HCT116 (cell line): ENCODE measurements at places on chromosomes 7 and 10.
A peak's percentile ranks its signal among the peaks of the same experiment; 100 is the strongest.

DNA sequence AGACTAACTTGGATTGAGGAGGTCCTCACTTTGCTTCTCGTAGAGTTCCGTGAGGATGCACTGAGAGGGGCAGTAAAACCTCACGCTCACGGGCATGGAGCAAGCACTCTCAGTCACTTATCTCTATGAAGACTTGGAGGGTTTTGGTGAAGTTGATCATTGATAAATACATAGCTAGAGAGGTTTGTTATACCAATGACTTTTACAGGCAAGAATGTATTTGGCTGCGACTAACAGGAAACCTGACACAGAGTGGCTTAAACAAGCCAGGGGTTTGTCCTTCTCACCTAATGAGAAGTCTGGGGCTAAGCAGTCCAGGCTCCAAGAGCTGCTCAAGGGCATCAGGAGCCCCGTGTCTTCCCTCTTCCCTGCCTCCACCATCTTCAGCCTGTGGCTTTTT, 6.1 kb downstream of the BICC1 start:
- DNase-seq, result no peak

DNA sequence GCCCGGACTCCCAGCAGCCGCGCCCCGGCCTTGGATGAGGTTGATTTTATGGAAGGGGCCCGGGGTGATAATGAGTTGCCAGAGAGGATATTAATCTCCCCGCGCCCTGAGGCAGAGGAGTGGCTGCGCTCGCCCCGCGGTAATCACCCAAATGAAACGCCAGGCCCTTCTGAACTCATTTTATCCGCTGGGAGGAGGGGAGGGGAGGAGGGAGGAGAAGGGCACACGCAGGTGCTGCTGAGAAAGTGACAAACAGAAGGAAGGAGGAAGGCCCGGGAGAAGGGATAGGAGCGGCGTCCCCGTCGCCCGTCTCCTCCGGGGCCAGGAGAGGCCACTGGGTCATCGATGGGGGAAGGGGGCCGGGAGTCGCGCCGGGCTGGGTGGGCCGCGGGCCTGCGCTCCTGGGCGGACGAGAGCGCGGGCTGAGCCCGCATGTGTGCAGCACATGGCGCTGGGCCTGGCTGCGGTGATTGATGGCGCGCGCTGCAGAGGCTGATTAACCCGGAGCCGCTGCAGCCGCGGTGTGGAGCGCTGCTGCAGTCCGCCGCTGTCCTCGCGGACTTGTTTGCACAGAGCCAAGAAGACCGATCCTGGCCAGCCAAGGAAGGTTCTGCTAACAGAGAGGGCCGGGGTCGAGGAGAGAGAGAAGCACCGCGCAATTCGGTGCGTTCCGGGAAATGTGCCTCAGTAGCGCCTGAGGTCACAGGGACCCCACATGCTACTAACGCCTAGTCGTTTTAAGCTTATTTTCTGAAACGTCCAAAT, 6.5 kb downstream of the MNX1 start:
- DNase-seq, result no peak

- no peak for DNase-seq
These were observed 5.6 kb downstream of the C10orf105 start for GRCh38 chr10:71714031-71714410.

GRCh38 chr7:107958764-107959526, 44.0 kb downstream of the LAMB1 start:
- DNase-seq, result no peak

GRCh38 chr10:62501547-62501946, 127.4 kb downstream of the ZNF365 start:
- DNase-seq, result no peak

GRCh38 chr10:103687172-103687571, 168.2 kb downstream of the SH3PXD2A start:
- DNase-seq, result no peak

DNA sequence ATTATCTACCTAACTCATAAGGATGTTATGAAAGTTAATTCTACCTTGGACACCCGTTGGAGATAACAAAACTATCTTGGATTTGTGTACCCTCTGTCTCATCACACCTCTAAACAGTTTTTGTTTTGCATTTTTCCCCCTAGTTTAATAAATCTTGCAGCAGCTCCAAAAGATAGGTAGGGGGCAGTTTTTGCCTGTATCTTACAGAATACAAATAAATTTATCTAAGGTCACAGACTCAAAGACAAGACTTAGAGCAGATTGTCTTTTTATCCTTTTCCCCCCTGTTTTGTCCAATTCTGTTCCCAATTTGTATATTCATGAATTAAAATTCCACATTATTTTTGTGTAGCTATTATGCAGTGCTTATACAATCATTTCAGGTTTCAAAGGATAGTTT, 5.0 kb upstream of the SORCS1 start:
- no peak for DNase-seq

- DNase-seq, result no peak
These were observed 248.5 kb downstream of the BUB3 start for GRCh38 chr10:123402656-123403055.

DNA sequence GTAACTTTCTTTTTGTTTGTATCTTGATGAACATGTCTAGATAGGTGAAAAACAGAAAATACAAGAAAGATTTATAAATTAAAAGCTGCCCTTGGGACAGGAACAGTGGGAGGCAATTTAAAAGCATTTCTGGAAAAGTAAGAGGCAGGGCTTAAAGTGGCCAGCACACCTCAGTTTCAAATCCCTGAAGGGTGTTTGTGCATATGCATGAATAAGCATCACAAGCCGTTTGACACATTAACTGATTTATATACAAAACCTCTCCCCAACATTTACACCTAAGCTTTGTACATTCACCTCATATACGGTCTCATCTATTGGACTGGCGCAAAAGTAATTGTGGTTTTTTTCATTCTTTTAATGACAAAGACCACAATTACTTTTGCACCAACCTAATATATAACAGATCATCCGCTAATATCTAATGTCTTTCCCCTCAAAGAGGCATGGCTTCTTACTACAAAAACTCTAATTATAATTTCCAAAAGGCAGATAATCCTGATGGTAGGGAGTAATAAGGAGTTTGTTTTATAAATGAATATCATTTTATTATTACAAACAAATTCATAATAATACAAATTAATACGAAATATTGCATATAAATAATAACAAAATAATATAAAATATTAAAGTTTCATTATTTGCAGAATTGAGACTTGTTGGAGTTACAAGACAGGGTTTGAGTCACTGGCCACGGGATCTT, 48.3 kb downstream of the LRGUK start:
- no peak for DNase-seq

GRCh38 chr10:87551326-87551725, 46.6 kb downstream of the MINPP1 start:
- no peak for DNase-seq

DNA sequence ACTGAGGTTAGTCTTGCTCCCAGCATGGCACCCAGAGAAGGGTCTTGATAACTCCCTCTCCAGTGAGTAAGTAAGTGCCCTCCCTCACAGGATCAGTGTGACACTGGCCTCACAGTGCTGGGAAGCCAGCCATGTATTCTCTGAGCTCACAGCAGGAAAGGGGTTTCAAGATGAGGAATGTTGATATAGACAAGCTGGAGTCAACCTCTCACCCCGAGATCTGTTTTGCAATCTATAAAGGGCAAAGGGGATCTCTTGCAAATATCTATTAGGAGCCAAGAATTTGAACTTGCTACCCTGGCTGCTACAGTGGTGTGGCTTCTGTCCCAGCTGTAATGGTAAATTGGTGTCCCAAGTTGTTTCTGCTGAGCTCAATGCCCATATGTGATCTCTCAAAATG, 70.2 kb upstream of the ADAM12 start:
- no peak for DNase-seq

- DNase-seq, result no peak
These were observed 420 bp upstream of the KLHL7 start for GRCh38 chr7:23105086-23105643.

DNA sequence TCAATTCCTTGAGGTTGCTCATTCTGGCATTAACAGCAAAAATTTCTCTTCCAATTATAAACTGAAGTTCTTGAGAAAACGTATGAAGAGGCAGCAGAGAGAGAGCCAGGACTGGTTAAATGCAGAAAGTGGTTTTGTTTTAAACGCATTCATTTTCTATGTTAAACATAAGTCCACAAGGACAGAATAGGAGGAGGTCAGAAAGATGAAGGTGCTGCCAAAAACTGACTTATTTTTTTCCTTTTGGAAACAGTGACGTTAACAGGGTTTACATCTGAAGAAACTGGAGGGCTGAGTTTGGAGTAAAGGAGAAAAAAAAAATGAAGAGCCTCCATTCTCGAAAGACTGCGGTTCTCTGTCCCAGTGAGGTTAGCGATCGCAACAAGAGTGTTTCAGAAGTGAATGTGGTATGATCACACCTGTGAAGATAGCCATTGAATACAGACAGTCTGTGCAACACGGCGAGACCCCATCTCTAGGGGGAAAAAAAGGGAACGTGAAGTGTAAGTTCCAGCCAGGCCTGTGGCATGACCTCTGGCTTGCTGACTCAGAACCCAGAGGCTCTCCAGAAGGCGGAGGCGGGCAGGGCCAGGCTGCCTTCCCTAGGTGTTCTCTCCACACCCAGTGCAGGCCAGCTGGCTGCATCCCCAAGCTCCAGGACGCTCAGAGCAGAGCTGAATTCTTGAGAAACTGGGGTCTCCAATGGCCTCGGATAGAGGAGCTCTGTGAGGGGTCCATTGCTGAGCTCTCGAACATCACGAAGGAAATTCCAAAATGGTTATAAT, 84.0 kb downstream of the CHST15 start:
- no peak for DNase-seq

DNA sequence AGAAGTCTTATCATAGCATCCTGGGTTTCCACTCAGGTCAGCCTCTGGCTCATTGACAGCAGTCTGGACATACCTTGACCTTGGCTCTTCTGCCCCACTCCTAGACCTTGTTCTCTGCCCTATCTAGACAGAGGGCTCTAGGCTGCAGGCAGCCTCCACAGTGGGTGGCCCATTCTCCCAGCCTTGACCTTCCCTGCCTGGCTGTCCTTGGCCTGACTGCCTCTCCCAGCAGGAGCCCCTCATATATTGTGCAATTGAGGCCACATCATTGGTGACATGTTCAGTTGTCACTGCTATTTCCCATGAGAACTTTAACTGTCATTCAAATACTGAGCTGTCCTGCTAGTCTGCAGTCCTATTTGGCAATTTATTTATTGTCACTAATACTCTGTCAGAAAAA, 503.4 kb downstream of the PLXNA4 start:
- no peak for DNase-seq

- no peak for DNase-seq
These were observed 78.9 kb downstream of the ANK3 start for GRCh38 chr10:60310740-60311139.

- DNase-seq, result no peak
These were observed 6.7 kb downstream of the TES start for GRCh38 chr7:116216956-116217571.

DNA sequence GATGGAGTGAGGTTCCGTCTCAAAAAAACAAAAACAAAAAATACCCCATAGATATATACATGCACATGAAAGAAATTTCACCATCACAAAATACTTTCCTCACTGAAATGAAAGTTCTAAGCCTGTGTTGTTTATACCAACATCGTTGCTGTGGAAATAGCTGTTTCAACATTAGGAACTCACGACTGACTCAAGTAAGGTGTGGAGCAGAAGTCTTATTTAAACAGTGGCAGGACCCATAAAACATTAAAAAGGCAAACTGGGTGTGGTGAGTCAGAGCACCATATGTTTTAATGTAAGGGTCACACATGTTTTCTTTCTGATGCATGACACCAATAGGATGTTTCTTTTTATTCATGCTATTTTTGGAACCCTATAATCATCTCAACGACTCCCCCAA, 48.3 kb downstream of the BAIAP2L1 start:
- no peak for DNase-seq

GRCh38 chr10:23474626-23475025, 35.8 kb downstream of the OTUD1 start:
- no peak for DNase-seq

GRCh38 chr7:156527458-156527890, 113.1 kb upstream of the RNF32 start:
- DNase-seq, result no peak

- no peak for DNase-seq
These were observed 73.4 kb downstream of the SRPK2 start for GRCh38 chr7:105315357-105315756.

- no peak for DNase-seq
These were observed 66.1 kb upstream of the STK17A start for GRCh38 chr7:43516581-43517342.

DNA sequence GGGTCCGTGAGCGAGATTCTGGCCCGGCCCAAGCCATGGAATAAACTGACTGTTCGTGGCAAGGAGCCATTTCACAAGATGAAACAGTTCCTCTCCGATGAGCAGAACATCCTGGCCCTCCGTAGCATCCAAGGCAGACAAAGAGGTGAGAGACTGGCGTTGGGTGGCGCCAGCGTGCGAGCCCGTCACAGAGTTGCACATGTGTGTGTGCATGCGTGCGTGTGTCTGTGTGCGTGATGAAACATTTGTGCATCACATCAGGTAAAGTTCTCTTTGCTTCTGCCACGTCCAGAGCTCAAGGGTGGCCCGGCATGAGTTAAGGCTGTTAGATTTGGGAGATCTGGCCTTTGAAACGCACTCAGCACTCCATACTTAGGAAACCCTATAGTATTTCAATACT, 89.5 kb upstream of the SH2B2 start:
- no peak for DNase-seq

GRCh38 chr10:35356725-35357092, 20.4 kb downstream of the CCNY start:
- no peak for DNase-seq

- no peak for DNase-seq
These were observed at the start of gene GRB10 for GRCh38 chr7:50782375-50783208. GRB10 (minus strand) TSS chr7:50782896; CDS start chr7:50732322, 50,574 bp downstream.

DNA sequence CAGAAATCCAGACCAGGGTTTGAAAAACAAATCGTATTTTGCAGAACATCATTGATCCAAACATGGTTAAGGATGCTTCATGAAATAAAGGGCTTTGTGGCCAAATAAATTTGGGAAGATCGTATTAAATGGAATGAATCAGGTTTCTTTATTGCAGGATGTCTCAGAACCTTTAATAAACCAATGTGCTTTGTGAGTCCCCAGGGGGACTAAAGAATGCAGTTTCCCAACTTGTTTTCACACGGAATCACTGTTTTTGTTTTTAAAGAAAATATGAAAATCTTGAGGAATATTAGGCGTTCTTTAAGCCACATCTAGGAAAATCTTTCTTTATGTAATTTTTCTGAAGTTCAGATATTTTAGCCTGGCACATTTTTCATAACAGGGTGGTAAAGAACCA, 16.8 kb upstream of the CCDC172 start:
- DNase-seq, result no peak

GRCh38 chr7:129779602-129780256, 168.2 kb downstream of the NRF1 start:
- peak; percentile 61 for DNase-seq

- no peak for DNase-seq
These were observed 5.5 kb downstream of the FOXL3 start for GRCh38 chr7:295155-296154.

- DNase-seq, result no peak
These were observed 101.4 kb downstream of the TBXAS1 start for GRCh38 chr7:139930286-139930965.

- DNase-seq, result no peak
These were observed 77.3 kb upstream of the ARMC3 start for GRCh38 chr10:22850541-22850940.

DNA sequence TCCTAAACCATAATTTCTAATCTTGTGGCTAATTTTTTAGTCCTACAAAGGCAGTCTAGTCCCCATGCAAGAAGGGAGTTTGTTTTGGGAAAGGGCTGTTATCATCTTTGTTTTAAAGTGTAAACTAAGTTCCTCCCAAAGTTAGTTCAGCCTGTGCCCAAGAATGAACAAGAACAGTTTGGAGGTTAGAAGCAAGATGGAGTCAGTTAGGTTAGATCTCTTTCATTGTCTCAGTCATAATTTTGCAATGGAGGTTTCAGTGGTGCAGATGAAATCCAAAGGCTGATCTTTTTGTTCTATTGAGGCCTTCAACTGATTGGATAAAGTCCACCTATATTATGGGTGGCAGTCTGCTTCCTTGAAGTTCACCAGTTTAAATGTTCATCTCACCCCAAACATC, 68.1 kb downstream of the LRGUK start:
- no peak for DNase-seq
